ENCODE measurements at places on chromosomes 7 and 10.

- DNase-seq: no peak
Observed at GRCh38 chr7:4050126-4050660, 631.9 kb upstream of the FOXK1 start.

- DNase-seq: no peak
Observed at GRCh38 chr7:1703441-1703840, 33.4 kb downstream of the ELFN1 start.

- no peak for DNase-seq
Observed at GRCh38 chr10:123327896-123328295, 173.7 kb downstream of the BUB3 start.

- no peak for DNase-seq
Observed at GRCh38 chr7:134903073-134903790, 83.1 kb upstream of the AGBL3 start.

- no peak for DNase-seq
Observed at GRCh38 chr7:15005672-15006071, 103.1 kb upstream of the DGKB start.

DNA sequence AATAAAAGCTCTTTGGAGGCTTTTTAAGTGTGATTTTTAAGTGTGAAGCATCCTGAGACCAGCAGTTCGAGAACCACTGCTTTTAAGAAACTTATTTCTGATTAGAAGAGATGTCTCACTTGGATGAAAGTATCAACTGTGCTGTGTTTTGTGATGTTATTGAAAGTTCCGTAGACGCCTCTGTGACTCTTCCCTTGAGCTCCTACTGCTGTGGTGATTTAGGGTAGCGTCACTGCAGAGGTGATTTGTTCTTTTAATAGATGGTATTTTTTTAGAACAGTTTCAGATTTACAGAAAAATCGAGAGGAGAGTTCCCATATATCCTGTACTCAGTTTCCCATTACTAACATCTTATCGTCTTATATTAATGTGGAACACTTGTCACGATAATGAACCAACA, 29.5 kb downstream of the FBH1 start:
- DNase-seq: no peak

DNA sequence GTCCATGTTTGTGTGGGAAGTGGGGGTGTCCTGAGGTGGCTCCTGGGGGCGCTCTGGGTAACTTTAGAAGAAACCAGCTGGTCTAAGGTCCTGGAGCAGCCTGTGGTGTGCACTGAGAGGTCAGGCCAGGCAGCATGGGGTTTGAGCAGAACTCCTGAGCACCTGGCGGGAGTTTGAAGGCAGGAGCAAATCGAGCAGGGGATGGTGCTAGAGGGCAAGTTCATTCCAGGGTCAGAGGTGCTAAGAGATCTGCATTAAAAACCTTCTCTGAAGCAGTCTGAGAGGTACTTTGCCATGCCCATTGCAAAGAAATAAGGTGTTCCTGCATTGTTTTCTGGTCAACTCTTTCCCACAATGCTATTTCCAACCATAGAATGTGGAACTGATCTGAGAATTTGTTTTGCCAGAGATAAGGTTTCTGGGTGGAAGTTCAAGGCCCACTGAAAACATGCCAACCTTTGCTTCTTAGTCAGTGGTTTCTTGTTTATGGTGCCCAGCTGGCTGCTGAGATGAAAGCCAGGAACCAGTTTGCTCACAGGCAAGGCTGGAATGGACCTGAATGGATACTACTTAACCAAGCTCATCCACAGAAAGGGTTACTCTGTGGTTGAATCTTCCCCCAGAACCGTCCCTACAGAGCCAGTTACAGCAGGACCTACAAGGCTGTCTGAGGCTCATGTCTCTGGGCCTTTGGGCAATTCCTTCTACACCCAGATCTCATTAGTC, 136.3 kb upstream of the TMEM72 start:
- DNase-seq: no peak

- peak; percentile 55 for DNase-seq
Observed at GRCh38 chr10:87093632-87094372, 841 bp downstream of the GLUD1 start.

DNA sequence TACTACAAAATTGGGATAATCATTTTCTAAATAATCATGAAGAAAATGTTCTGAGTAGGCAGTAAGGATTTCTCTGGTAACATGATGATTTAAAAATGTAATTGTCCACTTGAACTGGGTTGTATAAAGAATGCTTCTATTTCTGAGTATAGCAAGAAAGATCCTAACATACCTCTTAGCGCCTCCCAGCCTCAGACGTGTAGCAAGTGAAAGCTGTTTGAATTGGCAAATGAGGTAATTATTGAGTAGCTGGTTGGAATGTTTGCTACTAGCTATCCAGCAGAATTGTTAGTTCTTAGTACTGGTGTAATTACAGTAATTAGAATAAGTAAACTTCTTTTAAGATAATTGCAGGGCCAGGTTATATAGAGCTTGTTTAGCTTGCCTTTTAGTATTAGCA, 47.9 kb downstream of the SEPTIN7 start:
- no peak for DNase-seq

DNA sequence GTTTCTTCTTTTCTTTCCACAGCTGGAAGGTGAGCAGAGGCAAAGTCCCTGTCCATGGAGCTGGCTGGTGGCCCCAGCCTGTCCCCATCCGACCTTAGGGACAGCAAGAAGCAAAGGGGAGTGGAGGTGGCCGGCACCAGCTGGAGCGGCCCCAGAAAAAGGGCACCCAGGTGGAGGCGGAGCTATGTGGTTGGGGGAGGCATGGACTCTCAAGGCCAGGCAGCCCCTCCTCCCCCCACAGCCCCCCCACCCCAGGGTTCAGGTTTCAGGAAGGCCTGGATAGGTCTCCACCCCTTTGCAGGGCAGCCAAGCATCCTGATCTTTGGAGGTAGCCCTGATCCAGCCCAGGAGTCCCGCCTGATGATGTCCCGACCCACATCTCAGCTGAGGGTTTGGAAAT, at the start of gene SSC4D:
TSS of gene SSC4D (minus strand) at position 161 of the 400 bp plus-strand sequence. CDS start 5,258 bp downstream, outside the sequence.
- DNase-seq: peak; percentile 41

- DNase-seq: peak; percentile 76
Observed at GRCh38 chr10:79067241-79068202, 1.2 kb upstream of the ZMIZ1 start.

- no peak for DNase-seq
Observed at GRCh38 chr10:15719049-15719898, 448 bp downstream of the ITGA8 start.

DNA sequence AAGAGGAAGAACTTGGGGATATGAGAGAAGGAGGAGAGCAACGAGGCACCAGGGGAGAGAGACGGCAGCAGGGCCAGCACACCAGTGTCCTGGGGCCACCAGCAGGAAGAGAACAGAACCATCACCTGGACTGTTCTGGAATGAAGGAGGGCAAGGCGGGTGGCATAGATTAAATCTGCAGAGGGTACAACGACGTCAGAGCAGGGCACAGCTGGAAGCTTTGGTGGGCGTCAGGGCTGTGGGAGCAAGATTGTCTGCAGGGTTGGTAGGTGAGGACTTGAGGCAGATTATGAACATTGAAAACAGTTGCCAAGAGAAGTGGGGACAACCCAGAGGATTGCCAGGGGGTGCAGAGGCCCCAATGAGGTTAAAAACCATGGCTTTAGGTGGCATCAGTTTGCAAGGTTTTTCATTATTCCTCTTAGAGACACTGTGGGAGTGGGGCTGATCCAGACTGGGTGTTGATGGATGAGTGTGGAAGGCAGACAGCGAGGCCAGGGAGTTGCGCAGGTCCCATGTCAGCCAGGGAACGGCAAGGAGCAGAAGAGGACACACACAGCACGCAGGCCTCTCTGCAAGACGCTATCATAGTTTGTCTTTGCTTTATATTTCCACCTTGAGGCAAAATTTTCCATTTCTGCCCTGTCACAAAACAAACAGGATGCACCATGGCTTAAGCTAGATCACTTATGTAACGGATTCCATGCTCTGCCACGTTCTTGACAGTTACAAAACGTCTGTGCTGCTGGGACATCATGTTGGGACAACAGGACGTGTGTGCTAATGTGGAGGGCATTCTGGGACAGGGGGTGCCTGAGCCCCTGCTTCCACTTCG, 52.5 kb upstream of the LEP start:
- no peak for DNase-seq

DNA sequence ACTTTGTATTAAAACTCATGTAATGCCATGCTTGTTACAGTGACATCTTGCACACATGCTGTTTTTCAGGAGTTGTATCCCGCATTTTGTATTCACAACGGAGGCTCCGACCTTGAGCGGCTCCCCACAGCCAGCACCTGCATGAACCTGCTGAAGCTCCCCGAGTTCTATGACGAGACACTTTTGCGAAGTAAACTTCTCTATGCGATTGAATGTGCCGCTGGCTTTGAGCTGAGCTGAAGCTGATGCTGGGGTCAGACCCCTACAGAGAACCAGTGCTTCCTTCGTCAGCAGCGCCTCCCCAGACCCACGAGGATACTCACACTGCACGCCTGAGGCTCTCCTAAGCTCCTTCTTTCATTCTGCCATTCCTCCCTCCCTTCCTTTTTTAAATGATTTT, 69.3 kb upstream of the DNAJB6 start:
- no peak for DNase-seq

GRCh38 chr7:84939888-84940287, 247.0 kb downstream of the SEMA3D start:
- no peak for DNase-seq

GRCh38 chr10:69045441-69046300, 42.2 kb upstream of the SRGN start:
- no peak for DNase-seq

GRCh38 chr10:63388421-63389031, 77.3 kb downstream of the JMJD1C start:
- DNase-seq: no peak

- no peak for DNase-seq
Observed at GRCh38 chr10:123571978-123572377, 94.2 kb upstream of the GPR26 start.

GRCh38 chr10:88062385-88062784, 199.0 kb downstream of the PTEN start:
- DNase-seq: no peak

- no peak for DNase-seq
Observed at GRCh38 chr7:66255534-66256100, 50.5 kb downstream of the TPST1 start.

GRCh38 chr7:147276783-147277370, 1160.3 kb downstream of the CNTNAP2 start:
- DNase-seq: no peak

DNA sequence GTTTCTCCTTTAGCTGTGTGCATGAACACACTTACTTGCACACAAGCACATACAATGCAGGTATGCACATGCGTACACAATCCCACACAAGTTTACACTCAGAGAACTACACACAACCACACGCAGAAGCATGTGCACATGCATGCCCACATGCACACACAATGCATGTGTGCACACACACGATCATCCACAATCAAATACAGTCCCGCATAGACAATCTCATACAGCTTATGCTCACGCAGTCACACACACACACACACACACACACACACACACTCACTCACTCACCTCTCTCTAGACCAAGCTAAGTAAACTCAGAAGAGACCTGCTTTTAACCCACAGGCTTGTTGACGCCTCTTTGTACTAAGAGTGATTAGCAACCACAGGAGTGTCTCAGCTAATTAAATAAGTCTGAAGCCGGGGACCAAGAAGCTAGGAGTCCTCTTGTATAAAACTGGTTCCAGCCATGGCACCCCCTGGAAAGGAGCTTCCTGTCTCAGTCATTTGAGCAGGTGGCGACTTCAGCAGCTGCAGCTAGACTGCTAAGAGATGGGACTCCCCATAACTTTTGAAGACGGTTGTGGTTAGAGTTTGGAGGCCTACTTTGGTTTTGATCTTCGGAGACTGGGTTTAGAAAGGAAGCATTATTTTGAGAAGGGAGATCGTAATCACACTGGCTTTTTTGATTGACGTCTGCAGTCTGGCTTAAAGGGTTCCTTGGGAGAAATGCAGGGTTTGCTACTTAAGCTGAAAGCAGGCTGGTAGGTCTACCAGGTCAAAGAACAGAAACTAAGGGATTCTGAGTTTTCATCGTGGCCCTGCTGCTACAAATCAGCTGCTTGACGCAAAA, 82.3 kb upstream of the ADRB1 start:
- peak; percentile 43 for DNase-seq

DNA sequence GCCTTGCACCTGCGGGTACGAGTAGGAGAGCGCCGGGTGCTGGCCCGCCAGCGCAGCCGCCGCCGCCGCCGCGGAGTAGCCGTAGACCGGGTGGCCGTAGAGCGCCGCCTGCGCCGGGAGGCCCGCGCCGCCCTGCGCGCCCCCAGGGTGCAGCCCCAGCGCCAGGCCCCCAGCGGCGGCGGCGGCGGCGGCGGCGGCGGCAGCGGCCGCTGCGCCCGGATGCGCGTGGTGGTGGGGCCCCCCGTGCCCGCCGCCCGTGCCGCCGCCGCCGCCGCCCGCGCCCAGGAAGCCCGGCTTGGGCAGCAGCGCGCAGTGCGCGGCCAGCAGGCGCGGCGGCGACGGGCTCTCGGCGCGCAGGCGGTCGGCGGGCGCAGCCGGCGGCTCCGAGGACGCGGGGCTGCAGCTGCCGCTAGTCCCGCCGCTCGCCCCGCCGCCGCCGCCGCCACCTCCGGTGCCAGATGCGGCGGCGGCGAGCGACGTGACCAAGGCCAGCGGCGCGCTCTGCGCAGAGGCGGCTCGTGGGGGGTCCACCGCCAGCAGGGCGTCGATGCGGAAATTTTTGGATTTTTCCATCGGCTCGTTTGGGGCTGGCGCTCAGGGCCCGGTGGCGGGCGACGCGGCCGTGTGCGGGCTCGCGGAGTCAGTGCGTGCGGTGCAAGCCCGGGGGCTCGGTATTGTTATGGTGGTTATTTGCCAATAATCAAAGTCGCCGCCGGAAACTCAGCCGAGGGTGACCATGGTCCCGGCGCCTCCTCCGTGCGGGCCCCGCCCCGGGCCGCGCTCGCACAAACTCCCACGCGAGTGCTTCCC, 480 bp downstream of the MNX1 start:
- no peak for DNase-seq

DNA sequence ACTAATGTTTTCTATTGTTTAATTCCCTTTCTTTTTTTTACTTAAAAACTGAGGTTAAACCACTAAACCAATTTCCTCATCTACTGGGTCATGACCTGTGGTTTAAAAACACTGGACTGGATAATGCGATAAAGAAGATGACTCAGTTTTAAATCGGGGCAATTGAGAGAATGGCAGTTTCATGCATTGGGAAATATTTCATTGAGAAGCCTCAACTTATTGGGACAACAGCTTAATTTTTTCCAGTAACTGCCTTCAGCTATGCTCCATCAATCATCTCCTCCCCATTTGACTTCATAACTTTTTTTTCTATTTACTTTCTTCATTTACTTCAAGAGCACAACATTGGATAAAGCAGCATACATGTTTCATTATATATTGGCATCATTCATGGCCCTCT, 61.8 kb upstream of the MET start:
- no peak for DNase-seq

GRCh38 chr7:7103343-7104313, 78.7 kb upstream of the C1GALT1 start:
- DNase-seq: peak; percentile 79

DNA sequence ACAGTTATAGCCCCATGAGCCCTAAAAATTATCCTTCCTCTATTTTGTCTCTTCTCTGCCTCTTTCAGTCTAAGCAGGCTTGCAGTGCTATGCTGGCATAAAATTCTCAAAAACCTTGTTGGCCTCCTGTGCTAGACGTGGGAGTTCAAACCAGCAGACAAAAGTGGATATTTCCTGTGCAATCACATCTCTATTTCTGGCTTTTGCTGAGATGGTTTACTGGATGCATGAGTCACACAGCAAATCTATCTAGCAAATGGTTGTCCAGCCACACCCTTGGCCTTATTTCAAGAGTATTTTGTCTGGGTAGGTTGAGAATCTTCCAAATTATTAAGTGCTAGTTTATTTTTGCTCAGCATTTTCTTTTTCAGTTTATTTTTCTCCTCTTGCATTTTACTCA, 370.8 kb downstream of the CDC14C start:
- DNase-seq: no peak

GRCh38 chr10:606762-607544, 82.5 kb downstream of the DIP2C start:
- no peak for DNase-seq

Data from SW480 (cell line).